DMS153 (cell line): ENCODE measurements at places on chromosomes 16 and 17.
A peak's percentile ranks its signal among the peaks of the same experiment; 100 is the strongest.

DNA sequence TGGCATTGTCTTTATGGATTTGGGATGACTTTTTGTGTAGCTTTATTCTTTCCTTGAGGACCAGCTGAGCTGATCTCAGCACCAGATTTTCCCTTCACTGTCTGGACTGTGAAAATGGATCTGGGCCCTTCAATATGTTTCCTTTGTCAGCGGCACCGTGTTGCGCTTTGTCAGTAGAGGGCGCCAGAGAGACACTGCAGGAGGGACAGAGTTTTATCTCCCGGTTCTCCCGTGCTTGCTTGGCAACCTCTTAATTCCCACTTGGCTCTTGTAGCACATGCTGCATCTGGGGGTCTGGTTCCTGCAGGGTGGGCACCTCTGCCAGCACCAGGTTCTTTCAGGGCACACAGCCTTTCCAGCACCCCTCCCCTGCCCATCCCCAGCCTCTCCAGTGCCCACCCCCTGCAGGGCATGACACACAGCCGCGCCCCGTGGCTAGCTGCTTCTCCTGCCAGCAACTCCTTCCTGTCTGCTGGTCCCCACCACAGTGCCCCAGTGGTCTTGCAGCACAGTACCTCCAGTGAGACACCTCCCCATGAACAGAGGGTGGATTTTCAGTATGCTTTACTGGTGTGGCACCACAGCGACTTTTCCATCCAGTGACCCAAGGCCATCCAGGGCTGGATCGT lies 19.6 kb downstream of the OR1D5 start:
- no peak for DNase-seq

DNA sequence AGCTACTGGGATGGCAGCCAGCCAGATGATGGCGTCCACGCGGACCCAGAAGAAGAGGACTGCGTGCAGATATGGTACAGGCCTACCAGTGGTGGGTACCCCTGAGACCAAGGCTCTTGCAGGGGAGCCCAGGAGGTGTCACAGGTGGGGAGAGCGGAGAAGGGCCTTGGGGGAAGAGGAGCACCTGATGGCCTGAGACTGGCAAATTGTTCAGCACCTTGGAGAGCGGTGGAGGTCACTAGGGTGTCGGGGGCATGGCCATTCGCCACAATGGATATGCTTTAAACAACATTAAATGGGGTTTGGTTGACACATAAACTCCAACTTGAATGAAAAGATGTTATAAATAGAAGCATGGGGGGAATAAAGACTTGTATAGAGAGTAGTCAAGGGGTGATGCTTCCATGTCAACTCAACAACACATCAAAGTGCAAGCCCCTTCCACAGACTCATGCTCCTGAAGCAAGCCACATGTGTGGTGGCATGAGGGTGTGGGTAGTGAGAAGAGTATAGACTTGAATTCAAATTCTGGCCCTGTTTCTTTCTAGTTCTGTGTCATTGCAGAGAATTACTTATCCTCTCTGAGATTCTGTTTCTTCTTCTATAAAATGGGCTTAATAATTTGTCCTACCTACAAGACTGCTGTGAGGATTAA lies 22.2 kb downstream of the CLEC19A start:
- no peak for DNase-seq

GRCh38 chr16:84851192-84852127 lies 31.7 kb downstream of the CRISPLD2 start:
- DNase-seq: peak; percentile 83

GRCh38 chr17:49739641-49740271 lies 24.2 kb downstream of the FAM117A start:
- DNase-seq: peak; percentile 91

DNA sequence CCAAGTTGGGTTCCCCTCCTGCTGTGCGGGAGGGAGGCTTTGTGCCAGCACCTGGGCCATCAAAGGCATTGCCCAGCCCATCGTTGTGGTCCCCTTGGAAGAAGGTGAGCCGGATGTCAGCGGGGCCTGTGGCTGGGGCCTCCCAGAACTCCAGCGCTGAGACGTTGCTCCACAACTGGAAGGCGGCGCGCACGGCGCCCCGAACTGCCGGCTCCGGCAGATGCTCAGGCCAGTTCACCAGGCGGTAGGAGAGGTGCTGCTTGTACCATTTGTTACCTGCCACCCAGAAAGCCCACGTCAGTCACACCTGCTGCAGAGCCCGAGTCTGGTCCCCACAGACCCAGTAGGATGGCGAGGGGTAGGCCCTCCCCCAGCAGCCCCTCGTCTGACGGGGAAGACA lies 12.4 kb downstream of the C17orf50 start:
- no peak for DNase-seq

DNA sequence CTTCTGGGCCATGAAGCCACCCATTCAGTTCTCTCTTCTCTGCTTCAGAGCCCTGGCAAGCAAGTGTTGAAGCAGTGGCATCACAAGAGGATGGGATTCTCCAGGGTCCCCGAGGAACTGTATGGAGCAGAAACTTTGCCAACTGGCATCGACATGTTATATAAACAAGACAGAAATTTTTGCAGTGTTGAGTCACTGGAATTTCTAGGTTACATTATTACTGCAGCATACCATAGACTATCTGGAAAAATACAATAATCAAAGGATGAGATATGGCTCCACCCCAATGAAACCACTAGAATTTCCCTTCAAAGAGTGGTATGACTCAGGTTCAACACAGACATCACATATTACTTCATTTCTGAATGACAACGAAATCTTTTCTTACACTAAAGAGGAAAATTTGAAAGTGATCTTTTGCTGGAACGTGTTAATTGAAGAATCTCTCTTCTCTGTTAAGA lies 343.0 kb upstream of the DYNLRB2 start:
- no peak for DNase-seq

DNA sequence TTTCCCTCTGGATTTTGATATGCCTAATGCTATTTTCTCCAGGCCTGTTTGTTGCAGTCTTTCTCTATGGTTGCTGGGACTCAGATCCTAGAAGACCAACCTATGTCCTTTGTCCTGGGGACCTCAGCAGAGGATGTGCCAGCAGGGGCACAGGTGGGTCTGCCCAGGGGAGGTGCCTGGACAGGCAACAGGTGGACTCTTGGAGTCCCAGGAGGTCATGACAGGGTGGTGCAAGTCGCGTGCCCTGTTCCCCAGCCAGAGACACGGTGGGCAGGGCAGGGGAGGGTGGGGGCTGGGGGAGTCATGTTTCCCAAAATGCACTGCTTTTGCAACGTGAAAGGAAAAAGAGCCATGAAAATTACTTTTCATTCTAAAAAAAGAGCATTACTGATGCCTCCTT lies 26.3 kb upstream of the PLLP start:
- DNase-seq: no peak

- no peak for DNase-seq
Observed at GRCh38 chr17:49399995-49400394, 14.7 kb downstream of the PHB1 start.

- no peak for DNase-seq
Observed at GRCh38 chr16:53768593-53768992, 64.6 kb downstream of the FTO start.

DNA sequence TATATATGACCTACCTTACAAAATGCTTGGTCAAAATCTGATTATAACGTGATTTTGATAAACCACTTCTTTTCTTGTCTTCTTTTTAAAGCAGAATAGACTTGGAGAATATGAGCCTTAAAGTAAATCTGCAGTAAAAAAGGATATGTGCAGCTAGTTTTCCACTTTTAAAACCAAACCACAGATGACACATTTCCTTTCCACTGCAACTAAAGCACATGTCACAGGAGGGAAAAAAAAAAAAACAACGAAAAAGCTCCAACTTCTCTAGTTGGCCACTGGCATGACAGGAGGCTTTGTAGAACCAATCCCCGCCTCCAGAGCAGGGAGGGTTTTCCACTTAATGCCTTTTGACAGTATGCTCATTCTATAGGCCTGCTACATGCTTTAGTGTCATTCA lies at the start of gene EVI2A:
Gene EVI2A, minus strand, starts transcription at position 142 of the 400 bp plus-strand sequence. CDS start 2,609 bp downstream, outside the sequence.
- DNase-seq: no peak

GRCh38 chr17:44636562-44636961 lies 19.7 kb upstream of the MEIOC start:
- no peak for DNase-seq

DNA sequence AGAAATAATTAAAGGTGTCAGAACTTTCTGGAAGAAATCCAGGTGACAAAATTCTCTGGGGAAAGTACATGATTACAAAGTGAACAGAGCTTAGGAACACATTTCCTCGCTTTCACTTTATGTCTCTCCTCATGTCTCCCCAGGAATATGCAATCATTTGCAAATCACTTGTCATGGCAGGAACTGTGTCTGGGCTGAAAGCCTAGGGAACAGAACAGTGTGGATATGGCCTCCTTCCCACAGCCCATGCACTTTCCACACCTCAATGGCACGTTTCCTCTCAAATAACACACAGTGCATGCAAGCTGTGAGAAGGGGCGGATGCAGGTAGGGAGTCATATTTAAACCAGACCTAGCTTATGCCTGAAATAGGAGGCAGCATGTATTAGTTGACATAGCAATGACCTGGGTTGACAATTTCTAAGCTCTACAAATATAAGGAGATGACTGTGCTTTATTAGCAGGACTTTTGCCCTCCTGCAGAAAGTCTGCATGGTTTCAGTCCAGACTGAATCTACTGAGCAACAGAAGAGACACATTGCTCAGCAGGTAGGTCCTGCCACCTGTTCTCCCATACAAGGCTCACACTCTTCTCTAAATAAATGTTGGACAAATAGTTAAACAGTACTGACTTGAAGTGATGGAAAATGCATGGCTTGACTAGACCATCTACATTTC lies 236.0 kb upstream of the ELAC2 start:
- no peak for DNase-seq

GRCh38 chr16:80299416-80299815 lies 241.4 kb upstream of the DYNLRB2 start:
- no peak for DNase-seq

GRCh38 chr17:42573095-42573494 lies 4.4 kb downstream of the PSMC3IP start:
- no peak for DNase-seq

- DNase-seq: no peak
Observed at GRCh38 chr17:37480427-37480826, 9.3 kb upstream of the DUSP14 start.

GRCh38 chr17:43351691-43352090 lies 47.1 kb upstream of the ARL4D start:
- DNase-seq: no peak

GRCh38 chr16:73601911-73602310 lies 554.0 kb upstream of the ZFHX3 start:
- no peak for DNase-seq

DNA sequence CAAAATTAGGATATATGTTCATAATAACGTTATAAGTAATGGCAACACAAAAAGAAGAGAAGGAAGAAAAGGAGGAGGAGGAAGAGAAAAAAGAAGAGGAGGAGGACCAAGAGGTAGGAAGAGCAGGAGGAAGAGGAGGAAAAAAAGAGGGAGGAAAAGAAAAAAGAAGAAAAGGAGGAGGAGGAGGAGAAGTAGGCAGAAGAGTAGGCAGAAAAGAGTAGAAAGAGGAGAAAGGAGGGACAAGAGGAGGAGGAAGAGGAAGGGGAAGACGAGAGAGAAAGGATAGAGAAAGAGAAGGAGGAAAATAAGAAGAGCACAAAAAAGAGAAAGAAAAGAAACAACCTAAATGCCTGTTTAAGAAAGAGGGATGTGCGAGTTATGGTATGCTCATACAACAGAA lies 5.6 kb upstream of the CD300LB start:
- DNase-seq: no peak

- DNase-seq: peak; percentile 7
Observed at GRCh38 chr16:69520800-69521602, 44.8 kb upstream of the NFAT5 start.

- DNase-seq: no peak
Observed at GRCh38 chr16:7745276-7745675, 412.6 kb downstream of the RBFOX1 start.

DNA sequence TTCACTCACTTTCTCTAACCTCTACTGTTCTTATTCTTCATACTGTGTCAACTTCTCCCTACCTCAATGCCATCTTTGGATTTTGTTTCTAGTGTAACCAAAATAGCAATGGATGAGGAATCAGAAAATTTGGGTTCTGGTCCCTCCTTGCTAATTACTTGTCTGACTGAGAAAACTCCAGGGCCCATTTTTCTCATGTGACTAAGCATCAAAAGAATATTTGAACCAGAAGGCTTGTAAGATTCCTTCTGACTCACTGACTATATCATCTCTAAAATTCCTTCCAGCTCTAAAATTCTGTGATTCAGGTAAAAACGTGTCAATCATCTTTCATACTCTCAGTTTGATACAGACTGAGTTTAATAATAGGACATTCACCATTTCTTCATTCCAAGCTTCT lies 57.9 kb downstream of the BRIP1 start:
- DNase-seq: no peak

GRCh38 chr16:87854053-87854906 lies 15.0 kb downstream of the SLC7A5 start:
- no peak for DNase-seq

DNA sequence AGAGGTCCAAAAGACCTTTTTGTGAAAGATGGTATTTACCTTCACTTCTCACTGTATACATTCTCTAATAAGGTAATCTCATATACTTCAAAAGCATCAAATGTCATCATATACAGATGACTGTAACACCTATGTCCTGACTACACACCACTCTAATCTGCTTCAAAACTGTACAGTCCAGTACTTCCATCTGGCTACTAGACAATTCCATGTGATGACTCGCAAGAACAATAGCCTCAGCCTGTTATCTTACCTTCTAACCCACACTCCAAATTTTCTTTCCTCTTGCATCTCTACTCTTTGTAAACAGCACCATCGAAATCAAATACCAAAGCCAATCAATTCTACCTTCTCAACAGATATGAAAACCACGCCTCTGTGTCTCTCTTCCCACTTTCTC lies 24.1 kb downstream of the MYO1D start:
- no peak for DNase-seq

DNA sequence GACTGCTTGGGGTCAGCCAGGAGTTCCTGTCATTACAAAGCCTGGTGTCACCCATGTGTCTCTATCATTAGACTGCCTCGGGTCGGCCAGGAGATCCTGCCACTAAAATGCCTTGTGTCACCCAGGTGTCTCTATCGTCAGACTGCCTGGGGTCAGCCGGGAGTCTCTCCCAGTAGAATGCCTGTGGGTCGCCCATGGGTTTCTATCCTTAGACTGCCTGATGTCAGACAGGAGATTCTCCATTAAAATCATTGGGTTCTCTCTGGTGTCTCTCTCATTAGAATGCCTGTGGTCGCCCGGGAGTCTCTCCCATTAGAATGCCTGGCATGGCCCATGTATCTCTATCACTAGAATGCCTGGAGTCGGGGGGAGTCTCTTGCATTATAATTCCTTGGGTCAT lies 2231.0 kb downstream of the TP53TG3F start:
- DNase-seq: no peak

GRCh38 chr17:45394913-45395568 lies 37.6 kb downstream of the ARHGAP27 start:
- no peak for DNase-seq

DNA sequence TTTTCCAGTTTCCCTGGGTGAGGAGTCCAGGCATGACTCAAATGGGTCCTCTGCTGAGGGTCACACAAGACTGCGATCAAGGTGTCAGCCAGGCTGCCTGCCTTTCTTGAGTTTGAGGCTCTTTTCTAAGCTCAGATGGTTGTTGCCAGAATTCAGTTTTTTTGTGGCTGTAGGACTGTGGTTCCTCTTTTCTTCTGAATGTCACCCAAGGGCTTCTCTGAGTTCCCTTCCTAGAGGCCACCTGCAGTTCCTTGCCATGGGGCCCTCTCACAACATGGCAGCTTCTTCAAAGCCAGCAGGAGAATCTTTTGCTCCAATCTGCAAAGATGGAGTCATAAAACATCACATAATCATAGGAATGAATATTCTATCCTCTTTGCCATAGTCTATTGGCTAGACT lies 17.5 kb downstream of the LIMD2 start:
- DNase-seq: no peak

- DNase-seq: no peak
Observed at GRCh38 chr16:73002866-73003265, 45.1 kb downstream of the ZFHX3 start.

- DNase-seq: no peak
Observed at GRCh38 chr16:47956916-47957315, 198.9 kb downstream of the ABCC12 start.
